ENCODE measurements at places on chromosomes 16 and 17. TPM values are rescaled to one million over a fixed set of nuclear protein-coding genes. Genes with fewer than 3 reads are reported as not detected.

DNA sequence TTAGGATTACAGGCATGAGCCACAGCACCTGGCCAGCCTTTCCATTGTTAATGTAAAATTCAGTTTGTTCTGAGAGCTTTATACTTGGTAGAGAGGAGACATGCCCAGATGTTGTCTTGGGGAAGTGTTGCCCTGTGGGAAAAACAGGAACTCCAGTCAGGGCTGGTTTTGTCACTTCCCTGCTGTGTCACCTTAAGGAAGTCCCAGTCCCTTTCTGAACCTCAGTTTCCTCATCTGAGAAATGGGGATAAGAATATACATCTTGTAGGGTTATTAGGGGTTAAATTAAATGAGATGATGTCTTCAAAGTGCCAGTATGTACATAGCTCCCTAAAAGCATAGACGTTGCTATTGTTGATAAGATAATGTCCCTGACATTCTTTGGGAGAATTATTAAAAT, 25.3 kb downstream of the CLEC16A start:
- H3K27ac ChIP-seq = no peak overlapping the region
- H3K4me3 ChIP-seq = no peak overlapping the region
- peaks cover 17% of the 10 kb centered on the region for H3K36me3 ChIP-seq
- no peak for DNase-seq
- H3K27me3 ChIP-seq = no peaks in the 10 kb centered on the region
- peaks cover 9% of the 10 kb centered on the region for H3K4me1 ChIP-seq

Gene GPRC5B
- total RNA-seq = 44.7 TPM

Gene FBRS
- 28.7 TPM for total RNA-seq

GRCh38 chr17:47266782-47267181, 13.2 kb downstream of the ITGB3 start:
- DNase-seq = no peak
- no peak overlapping the region for H3K27ac ChIP-seq
- H3K27me3 ChIP-seq = no peaks in the 10 kb centered on the region
- H3K4me3 ChIP-seq = no peak overlapping the region
- H3K36me3 ChIP-seq = no peaks in the 10 kb centered on the region
- peaks cover 6% of the 10 kb centered on the region for H3K4me1 ChIP-seq

DNA sequence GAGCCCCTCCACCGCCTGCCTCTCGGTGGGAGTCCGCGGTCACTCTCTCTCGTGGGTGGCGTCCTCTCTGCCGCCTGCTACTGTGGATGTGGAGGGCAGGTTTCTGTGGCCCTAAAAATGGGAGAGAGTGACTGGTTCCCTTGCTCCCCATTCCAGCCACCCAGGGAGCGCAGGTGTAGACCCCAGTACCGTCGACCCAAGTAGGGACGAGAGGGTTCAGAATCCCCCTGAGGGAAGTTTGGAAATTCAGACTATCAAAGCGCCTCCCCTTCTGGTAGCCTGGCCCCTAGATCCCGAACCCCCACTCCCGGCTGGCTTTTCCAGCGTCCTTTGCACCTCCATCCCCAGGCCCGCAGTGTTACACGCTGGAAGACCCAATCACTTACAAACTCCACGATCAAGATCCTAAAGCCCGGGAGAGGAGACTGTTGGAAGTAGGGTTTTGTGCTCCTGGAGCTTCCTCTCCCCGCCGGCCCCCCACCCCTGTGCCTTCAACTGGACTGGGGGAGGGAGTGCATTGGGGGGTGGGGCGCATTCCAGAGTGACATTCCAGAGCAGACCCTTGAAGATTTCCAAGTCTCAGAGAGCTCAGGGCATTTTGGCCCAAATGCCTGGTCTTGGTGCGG, 991 bp downstream of the GPRC5C start:
- peak overlapping the region; percentile 74 for H3K4me3 ChIP-seq
- H3K36me3 ChIP-seq = no peaks in the 10 kb centered on the region
- peak overlapping the region; percentile 91 for H3K27ac ChIP-seq
- H3K27me3 ChIP-seq = no peaks in the 10 kb centered on the region
- peaks cover 41% of the 10 kb centered on the region for H3K4me1 ChIP-seq
- DNase-seq = no peak

Gene RSKR
- total RNA-seq = 21.6 TPM

DNA sequence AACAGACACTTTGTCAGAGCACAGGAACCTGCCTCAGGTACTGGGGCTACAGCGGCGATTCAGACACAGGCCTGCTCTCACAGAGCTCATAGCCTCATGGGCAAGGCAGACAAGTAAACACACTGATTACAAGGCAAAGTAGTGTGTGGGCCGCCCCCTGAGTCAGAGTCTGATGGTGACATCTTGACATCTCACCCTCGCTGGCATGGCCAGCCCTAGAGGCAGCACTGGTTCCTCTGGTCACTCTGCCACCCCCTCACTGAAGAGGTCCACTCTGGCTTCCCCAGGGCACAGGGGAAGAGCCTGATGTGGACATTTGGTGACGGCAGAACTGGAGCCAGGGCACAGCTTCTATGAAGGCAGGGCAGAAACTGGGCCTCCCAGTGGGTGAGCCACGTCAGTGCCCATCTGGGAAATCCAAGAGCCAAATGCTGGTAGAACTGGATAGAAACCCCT, 32.9 kb upstream of the TOB1 start:
- no peaks in the 10 kb centered on the region for H3K27me3 ChIP-seq
- no peak overlapping the region for H3K4me3 ChIP-seq
- H3K36me3 ChIP-seq = no peaks in the 10 kb centered on the region
- DNase-seq = no peak
